ENCODE measurements at places on chromosomes 4 and X.

DNA sequence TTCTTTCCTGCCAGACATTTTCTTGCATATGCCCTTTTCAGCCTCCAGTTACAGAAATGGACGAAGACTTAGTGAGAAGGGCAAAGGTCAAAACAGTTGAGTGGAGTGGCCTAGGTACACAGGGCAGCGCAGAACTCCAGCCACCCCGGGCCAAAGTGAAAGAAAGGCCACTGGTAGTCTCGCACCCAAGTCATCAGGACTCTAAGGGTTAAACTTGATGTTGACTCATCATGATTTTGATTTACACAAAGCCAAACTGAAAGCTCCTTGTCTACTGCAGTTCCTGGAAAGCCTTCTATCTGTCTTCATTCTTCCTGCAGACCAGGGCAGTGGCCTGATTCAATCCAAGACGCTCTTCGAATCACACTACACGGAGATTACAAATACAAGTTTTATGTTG, 2.6 kb upstream of the IL13RA1 start:
- DNase-seq: no peak

DNA sequence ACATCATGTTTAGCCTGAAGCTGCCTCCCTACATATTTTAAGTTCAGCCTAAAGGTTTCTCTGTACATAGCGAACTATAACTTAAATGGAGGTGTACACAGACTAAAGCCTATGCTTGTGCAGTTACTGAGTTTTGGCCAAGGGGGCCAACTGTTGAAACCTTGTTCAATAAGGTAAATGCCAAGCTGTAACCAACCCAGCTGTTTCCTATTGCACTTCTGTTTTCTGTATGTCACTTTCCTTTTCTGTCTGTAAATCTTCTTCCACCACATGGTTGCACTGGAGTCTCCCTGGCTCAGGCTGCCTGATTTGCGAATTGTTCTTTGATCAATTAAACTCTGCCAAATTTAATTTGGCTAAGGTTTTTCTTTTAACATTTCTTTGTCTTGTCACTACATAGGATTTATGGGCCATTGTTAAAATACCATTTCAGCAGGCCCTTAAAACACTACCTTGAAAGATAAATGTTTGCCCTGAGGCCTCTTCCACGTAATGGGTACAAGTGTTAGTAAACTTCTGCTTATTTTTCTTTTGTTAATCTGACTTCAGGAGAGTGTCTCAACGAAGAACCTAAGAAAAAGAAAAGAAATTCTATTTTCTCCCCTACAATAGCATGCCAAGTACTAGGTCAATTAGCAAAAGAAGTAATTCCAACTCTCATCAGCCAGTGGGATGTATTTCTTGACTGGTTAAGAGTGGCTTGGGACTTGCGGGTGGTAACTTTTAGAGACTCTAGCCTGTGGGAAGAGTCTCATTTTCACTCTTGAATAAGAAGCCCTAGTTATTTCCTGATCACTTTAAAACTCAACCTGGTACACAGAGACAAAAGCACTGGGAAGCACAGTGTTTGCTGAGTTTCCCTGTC, 45.7 kb upstream of the PRSS12 start:
- DNase-seq: no peak

DNA sequence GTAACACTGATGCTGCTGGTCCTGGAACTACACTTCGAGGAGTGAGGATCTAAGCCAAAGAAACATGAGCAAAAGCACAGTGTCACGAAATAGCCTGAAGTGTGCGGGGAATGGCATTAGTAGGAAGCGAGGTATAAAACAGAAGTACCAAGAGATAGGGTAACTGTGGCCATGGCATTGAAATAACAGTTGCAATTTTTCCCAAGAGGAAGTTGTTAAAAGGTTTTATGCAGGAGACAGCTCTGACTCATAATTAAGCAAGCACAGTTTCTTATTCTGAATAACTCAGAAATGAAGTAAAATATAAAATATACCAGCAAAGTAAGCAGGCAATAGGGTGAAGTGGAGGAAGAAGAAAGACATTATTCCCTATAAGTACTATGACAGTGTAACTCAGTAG, 90.3 kb upstream of the TMEM150C start:
- DNase-seq: no peak

- DNase-seq: no peak
Observed at GRCh38 chr4:170015285-170015684, 10.9 kb downstream of the MFAP3L start.

- DNase-seq: no peak
Observed at GRCh38 chrX:11080741-11081305, 30.3 kb upstream of the HCCS start.

DNA sequence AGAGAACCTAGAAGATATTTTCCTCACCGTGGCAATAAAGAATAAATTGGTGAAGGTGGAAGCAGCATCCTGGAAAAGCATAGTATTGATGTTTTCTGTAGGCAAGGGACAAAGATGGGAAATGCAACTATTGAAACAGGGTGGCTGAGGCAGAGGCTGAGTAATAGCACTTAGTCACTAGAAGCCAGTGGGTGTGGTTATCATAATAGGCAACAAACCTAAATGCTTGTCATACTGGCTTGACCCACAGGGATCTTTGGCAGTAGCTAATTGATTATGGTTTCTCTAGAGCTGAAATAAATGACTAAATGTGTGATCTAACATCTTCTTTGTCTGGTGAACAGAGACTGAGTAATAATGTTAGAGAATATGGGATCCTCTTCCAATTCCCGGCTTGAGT, 353.6 kb upstream of the RPS6KA3 start:
- no peak for DNase-seq

DNA sequence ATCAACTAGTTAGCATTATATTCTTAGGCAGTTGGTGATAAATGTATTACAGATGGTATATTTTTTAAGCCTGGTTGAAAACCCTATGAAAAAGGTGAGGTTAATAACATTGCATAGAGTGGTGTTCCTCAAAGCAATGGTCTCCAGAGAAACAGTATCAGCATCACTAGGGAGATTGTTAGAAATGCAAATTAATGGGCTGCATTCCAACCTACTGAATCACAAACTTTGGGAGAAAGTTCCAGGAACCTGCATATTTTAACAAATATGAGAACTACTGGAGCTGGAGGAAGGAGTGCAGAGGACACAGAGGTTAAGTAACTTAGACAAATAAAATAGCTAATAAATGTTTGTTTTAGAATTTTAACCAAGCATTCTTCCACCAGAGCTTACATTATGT, 166.9 kb upstream of the PCDH10 start:
- DNase-seq: no peak

- no peak for DNase-seq
Observed at GRCh38 chr4:146245850-146246249, 31.5 kb downstream of the REELD1 start.

All from vagina (tissue), 2 donors.